ENCODE measurements at places on chromosomes 4 and X. TPM values are rescaled to one million over a fixed set of nuclear protein-coding genes. Genes with fewer than 3 reads are reported as not detected.

Gene ADGRA3
- 62.1 TPM for polyA plus RNA-seq

Gene JADE3
- 30.1 TPM for polyA plus RNA-seq

Gene MAOA
- polyA plus RNA-seq: 19.4 TPM

Gene KCND1
- polyA plus RNA-seq: 3.1 TPM

Gene MXD4
- polyA plus RNA-seq: 49.5 TPM

- no peak for DNase-seq
These were observed 81.3 kb upstream of the SCML1 start for GRCh38 chrX:17656035-17656418.

GRCh38 chrX:127030016-127030748 is 210.7 kb downstream of the PRR32 start:
- no peak for DNase-seq

DNA sequence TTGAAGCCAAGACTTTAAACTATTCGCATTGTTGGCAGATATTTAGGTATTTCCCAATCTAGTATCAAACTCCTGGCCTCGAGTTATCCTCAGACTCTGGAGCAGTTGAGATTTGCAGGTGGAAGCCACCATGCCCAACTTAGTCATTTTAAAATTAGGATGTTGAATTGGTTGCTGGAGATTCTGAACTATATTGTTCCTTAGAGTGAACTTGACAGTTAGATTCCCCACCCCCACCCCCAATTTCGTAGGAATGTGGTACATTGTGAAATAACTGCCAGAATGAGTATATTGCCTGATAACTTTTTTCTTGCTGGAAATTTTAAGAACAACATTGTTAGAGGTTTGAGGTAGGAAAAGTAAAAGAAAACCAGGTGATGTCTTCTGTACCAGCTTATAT is 2.3 kb downstream of the NOCT start:
- no peak for DNase-seq

DNA sequence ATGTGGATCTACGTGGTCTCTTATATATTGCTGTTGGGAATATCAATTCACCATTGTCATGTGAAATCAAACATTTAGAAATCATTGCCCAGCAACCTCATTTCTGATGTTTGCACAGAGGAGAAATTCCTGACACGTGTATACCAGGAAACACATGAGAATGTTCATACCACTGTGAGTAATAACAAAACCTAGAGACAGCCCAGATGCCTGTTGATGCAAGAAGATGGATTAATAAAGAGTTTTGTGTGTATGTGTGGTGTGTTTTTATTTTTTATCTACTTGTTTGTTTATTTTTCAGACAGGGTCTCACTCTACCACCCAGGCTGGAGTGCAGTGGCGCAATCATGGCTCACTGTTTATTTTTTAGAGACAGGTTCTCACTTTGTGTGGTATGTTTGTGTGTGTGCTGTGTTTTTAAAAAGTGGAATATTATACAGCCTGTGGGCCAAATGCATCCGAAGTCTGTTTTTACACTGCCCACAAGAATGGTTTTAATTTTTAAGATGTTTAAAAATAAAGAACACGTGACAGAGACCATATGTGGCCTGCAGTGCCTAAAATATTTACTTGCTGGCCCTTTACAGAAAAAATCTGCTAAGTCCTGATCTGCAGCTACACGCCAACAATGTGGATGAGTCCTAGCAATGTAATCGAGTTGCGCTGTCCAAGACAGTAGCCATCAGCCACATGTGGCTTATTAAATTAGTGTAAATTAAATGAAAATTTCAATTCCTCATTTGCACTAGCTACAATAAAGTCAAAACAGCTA is 39.2 kb downstream of the TXLNG start:
- no peak for DNase-seq

GRCh38 chr4:1895971-1896657 is 24.9 kb downstream of the NSD2 start:
- DNase-seq: no peak

DNA sequence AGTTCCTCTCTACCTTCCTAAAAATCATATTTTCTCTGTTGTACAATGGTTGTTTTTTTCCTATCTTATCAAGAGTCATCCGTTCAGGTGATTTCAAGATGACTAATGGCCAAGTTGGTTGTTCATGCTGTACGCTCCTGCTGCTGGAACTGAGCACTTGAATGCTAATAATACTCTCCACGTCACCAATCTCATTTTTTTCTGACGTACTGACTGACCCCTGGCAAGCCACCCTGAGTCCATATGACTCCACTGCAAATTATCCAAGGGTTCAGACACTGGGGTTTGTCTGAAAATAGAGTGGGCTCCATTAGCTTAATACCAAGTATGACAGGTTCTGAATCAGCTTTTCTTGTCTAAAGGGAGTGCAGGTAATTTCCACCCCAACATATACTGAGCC is 21.1 kb upstream of the GPR50 start:
- DNase-seq: no peak

DNA sequence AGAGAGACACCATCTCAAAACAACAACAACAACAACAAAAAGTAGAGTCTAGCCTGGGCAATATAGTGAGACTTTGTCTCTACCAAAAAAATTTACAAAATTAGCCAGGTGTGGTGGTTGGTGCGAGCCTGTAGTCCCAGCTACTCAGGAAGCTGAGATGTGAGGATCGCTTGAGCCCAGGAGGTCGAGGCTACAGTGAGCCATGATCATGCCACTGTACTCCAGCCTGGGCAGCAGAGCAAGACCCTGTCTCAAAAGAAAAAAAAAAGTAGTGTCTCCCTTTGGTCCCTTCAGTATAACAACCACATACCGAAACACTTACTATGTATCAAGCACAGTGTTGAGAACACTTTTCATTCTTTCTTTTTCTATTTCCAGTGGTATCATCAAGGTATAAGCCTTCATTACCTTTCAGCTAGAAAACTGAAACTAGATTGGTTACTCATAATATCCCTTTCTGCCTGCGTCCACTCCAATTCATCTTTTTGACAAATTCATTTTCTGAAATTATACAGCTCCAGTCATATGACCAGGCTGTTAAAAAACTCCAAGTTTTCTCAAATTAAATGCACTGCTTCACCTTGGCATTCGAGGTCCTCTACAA is 54.1 kb downstream of the RPS6KA3 start:
- DNase-seq: no peak

GRCh38 chr4:56821381-56822243 is at the start of gene SPINK2:
Gene SPINK2 (minus strand): TSS chr4:56821701. CDS start chr4:56821662, 39 bp downstream.
- DNase-seq: no peak

DNA sequence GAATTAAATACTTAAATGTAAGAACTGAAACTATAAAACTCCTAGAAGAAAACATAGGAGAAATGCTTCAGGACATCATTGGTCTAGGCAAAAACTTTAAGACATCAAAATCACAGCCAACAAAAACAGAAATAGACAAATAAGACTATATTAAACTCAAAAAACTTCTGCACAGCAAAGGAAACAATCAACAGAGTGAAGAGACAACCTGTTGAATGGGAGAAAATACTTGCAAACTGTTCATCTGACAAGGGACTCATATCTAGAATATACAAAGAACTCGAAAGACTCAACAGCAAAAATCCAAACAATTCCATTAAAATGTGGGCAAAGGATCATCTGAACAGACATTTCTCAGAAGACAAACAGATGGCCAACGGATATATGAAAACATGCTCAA is 16.2 kb upstream of the DSPP start:
- no peak for DNase-seq

GRCh38 chrX:154751203-154751668 is 359 bp upstream of the GAB3 start:
- no peak for DNase-seq

Data from left kidney (tissue), 8 donors.